ENCODE measurements at places on chromosomes 1 and 21. TPM values are rescaled to one million over a fixed set of nuclear protein-coding genes. Genes with fewer than 3 reads are reported as not detected.

Gene SMIM1
- polyA plus RNA-seq = 9.7 TPM

Gene TOR1AIP1
- polyA plus RNA-seq = 4.1 TPM

Gene TMEM50B
- 20.5 TPM for polyA plus RNA-seq

Gene TENT5C
- polyA plus RNA-seq = 0.38 TPM

Gene CRP
- polyA plus RNA-seq = not detected

Gene FCAMR
- polyA plus RNA-seq = not detected

Gene PRAMEF11
- polyA plus RNA-seq = not detected

Gene RIPK4
- polyA plus RNA-seq = 2.7 TPM

Gene NUP210L
- not detected for polyA plus RNA-seq
